Ureter (tissue), 1 donor: ENCODE measurements at places on chromosomes 12 and 14. TPM values are rescaled to one million over a fixed set of nuclear protein-coding genes. Genes with fewer than 3 reads are reported as not detected.

Gene KLHL33
- total RNA-seq: 0.26 TPM

DNA sequence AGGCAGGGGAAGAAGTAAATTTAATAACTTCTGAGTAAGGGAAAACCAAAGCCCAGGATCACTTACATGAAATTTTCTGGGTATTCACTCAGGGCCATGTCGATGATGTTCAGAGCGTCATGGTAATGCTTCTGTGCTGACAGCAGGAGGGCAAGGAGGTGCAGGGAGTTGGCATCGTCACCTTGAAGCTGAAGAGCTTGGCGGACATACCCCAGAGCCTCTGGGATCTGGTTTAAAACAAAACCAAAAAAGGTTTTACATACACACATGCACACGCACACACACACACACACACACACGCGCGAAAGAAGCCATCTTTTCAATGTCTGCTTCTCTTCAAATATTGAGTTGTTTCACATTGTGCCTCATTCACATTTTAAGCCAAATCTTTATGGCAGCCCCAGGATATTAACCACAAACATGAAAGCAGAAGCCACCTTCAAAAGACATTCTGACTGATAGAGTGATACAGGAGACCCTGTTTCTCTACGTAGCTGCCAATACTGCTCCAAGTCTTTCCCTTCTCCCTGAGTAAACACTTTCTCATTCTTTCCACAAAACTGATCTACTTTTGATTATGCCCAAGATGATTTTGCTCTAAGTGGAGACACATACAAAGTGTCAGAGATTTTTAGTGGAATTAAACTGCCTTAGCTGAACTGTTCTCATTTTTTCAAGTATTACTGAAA lies 172.1 kb downstream of the TTC7B start:
- DNase-seq: no peak

DNA sequence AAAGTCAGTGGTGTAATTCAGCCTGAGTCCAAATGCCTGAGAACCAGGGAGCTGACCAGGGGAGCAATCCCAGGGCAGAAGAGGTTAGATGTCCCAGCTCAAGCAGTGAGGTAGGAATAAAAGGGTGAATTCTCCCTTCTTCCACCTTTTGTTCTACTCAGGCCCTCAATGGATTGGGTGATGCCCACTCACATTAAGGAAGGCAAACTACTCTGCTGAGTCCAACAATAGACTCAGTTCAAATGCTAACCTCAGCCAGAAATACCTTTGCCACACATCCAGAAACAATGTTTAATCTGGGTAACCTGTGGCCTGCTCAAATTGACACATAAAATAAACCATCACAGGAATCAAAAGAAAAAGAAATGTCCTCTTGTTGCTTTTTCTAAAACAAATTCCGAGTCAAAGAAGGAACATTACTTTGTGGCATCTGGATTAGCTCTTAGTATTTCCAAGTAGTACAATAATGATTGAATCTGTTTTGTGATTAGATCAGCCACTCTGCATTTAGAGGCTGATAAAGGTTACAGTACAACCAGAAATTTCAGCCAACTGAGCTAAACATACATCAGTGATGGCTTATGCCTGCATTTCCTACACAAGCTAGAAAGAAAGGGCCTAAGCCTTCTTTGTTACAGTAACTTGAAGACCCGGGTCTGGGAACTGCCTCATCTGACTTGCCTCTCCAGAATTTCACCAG lies 43.6 kb upstream of the TRIM9 start:
- DNase-seq: no peak

Gene TAS2R9
- total RNA-seq: not detected

Gene C12orf50
- total RNA-seq: 0.10 TPM

Gene MMP17
- 2.0 TPM for total RNA-seq
